Stimulated activated CD8-positive, alpha-beta memory T cell treated with anti-CD3 and anti-CD28 coated beads, Interleukin-15, amount 100 ng/mL, for 48 hours (primary cell): ENCODE measurements at places on chromosomes 3 and 15.

DNA sequence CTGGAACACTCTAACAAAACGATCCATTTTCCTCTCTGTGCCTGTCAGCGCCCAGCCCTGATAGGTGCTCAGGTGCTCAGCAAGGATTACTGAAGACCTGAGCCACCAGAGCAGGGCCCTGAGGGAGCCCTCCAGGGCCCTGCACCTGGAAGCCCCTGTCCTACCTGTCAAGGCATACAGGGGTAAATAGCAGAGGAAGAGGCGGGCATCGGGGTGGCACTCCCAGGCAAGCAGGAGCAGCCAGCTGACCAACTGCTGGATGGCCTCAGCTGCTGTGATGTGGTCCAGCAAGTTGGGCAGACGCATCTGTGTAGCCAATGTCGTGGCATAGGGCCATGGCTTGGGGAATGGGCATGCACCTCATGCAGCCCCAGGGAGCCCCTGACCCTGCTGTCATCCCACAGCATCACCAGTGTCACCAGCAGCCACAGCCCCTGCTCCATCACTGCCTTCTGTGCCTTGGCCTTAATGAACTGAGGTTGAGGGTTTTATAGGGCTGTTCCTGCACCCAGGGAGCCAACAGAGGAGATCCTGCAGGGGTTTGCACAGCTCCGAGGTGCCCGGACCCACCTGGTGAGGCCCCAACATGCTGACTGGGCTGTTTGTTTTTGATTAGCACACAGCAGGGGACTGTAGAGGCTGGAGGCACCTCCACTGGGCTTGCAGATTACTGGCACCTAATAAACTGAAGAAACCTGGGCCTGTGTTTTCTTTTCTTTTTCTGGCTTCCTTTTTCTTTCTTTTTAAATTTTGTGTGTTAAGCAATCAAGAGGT, 7.9 kb upstream of the WDR6 start:
- DNase-seq = no peak

- DNase-seq = no peak
Observed at GRCh38 chr3:41525303-41526064, 326.2 kb downstream of the CTNNB1 start.

GRCh38 chr3:71372911-71373637, 210.5 kb downstream of the FOXP1 start:
- no peak for DNase-seq

DNA sequence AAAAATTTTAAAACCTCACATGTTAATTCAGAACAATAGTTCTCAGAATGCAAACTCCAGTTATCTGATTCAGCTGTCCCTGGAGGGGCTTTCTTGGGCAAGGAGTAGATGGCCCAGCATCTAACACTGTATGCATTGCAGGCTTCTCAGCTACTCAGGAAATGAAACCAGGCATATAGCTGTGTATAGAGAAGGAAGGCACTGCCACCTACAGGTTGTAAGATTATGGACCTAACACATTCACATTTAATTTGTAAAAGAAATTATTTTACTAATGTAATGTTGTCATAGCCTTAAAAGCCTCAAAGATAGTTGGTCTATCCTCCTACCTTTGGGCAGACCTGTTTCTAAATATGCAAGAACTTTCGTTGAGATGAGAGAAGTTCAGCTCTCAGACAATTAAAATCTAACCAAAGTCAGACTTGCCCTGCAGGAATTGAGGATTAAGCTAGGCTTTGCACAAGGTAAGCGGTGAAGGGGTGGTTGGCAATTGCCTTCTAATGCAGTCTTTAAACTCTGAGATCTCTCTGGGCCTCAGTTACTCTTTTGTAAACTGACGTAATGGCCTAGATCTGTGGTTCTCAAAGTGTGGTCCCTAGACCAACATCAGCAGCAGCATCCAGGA, 132.8 kb upstream of the SLC24A5 start:
- no peak for DNase-seq

GRCh38 chr3:188085584-188086560, 68.1 kb upstream of the LPP start:
- DNase-seq = no peak

DNA sequence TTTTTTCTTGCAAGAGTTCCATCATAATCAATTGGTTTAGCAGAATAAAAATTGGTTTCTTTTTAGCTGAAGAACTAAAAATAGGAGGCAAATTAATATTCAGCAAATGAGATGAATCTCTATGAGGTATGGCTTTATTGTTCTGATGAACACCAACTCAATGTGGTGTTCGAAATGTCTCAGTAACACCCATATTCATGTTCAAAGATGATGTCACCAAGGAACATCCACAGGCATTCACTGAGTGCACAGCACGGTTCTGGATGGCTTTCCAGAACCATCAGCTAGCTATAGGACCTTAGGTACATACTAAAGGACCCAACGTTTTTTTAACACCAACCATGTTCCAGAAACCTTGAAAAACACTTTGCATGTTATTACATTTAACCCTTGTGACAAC, 42.7 kb downstream of the CCNL1 start:
- DNase-seq = no peak

- no peak for DNase-seq
Observed at GRCh38 chr3:150567328-150567727, 20.7 kb downstream of the EIF2A start.

- no peak for DNase-seq
Observed at GRCh38 chr15:39216816-39217215, 364.1 kb upstream of the THBS1 start.

GRCh38 chr15:73699249-73700040, 15.3 kb downstream of the CD276 start:
- no peak for DNase-seq

GRCh38 chr3:49454898-49455681, 15.0 kb upstream of the DAG1 start:
- no peak for DNase-seq

DNA sequence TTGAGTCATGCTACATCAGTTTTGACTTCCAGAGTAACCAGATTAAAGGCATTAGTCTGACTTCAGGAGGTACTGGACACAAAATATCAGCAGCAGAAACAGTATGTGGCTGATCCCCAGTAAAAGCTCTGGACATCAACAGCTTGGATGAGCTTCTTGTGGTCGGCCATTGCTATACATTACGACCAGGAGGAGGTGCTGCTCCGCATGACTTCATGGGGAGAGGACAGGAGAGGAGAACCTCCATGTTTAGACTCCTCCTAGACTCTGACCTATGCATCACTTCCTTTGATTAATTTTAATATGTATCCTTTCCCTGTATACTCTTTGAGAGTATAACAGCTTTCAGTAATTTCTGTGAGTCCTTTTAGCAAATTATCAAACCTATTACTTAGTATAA, 285.6 kb upstream of the ARHGEF26 start:
- DNase-seq = no peak

- DNase-seq = no peak
Observed at GRCh38 chr3:72969766-72970165, 26.8 kb upstream of the PPP4R2 start.

GRCh38 chr3:124267406-124267805, 275.5 kb upstream of the ROPN1 start:
- DNase-seq = no peak

DNA sequence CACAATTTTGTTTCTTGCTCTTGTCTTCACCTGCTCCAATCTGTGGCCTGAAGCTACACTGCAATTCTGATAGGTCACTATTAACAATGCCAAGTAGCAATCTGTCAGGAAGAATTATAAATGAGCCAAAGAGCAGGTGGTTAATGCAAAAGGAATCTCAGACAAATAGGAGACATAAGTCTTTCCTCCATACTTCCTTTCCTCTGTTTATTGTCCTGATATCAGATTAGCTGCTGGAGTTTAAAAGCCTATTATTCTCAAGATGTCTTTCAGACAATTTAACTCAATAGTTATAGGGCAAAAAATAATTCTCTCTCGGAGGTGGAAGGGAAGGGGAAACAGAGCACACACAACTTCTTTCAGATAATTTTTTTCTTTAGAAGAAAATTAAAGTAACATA, 491.6 kb downstream of the MFSD1 start:
- DNase-seq = no peak

- no peak for DNase-seq
Observed at GRCh38 chr3:44894485-44894884, 20.1 kb downstream of the TGM4 start.

GRCh38 chr3:81476692-81477091, 284.8 kb downstream of the GBE1 start:
- DNase-seq = no peak

GRCh38 chr3:95002438-95003046, 939.7 kb downstream of the NSUN3 start:
- no peak for DNase-seq

- no peak for DNase-seq
Observed at GRCh38 chr3:127820826-127821313, 1.4 kb downstream of the MGLL start.

DNA sequence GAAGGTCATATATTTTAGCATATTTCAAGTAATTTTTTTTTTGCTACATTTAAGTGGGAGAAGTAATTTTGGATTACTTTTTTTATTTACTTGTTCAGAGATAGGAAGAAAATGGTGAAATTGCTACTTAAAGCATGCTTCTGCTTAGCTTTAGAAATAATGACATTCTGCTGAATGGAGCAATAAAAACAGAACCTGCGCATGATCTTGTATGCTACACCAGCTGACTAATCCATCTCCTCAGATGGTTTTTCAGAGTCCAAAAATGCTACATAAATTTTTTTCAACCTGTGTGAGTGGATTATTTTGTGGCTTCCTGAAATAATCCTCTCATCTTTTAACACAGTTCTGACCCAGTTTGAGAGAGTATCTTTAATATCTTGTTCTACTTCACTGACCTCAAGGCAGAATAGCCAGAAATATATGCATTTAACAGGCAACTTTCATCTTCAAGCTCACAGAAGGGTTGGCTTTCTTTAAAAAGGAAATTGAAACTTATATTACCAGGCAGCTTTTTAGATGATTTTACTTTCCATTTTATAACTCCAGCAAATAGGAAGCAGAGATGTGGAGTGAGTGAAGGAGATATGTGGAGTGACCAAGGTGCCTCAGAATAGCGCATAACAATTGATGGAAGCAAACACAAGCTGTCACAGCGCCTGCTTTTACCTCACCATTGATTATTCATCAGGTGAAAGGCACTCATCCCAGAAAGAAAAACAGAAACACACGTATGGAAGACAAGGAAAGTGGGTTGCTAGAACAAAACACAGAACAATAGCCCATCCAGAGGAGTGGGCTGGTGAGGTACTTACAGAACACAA, 136.6 kb downstream of the TGFBR2 start:
- no peak for DNase-seq

- DNase-seq = no peak
Observed at GRCh38 chr3:132721479-132722164, 587 bp downstream of the NPHP3 start.

DNA sequence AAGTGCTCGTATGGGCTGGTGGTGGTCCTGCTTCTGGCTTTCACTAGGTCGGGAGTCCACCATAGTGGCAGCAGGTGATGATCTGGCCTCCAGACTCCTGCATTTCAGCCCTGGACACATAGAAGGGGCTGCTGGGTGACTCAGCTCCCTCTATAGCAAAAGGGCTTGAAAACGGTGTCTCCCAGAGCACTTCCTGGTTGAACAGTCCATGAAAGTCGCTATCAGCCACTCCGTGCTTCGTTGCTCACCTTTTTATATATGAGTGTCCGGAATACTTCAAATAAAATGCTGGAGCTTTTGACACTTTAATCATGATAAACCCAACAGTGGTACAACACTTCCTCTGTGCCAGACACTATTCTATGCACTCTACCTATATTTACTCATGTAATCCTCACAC, 213.2 kb downstream of the PDZRN3 start:
- no peak for DNase-seq
